ENCODE measurements at places on chromosomes 6 and 20.

DNA sequence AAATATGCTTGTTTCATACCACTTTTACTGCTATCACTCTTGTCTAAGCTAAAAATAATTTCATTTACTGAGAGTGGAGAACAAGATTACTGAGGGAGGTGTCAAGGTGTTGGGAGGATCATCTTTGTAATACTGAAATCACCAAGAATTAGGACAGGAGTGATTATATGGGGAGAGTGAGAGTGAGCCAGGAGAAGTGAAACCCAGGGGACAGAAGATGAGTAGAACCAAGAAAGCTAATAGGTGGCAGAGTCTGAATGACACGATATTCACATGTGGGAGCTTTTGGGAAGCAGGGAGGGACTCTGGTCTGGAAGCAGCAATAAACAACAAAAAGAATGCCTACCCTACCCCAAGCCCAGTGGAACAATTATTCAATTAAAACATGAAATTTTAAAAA is 58.6 kb downstream of the AK9 start:
- DNase-seq = no peak

DNA sequence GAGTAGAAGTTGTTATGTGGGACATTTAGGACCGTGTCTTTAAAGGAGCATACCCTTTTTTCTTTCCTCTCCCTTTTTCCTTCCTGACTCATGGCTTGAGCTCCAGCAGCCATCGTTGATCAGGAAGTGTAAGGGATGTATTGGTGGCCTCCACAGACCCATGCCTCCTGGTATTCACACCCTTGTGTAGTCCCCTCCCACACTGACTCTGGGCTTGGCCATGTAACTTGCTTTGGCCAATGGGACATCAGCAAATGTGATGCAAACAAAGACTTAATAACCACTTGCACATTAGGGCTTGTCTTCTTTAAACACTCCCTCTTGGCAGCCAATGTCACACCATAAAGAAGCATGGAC is 18.9 kb upstream of the SLC13A3 start:
- no peak for DNase-seq

DNA sequence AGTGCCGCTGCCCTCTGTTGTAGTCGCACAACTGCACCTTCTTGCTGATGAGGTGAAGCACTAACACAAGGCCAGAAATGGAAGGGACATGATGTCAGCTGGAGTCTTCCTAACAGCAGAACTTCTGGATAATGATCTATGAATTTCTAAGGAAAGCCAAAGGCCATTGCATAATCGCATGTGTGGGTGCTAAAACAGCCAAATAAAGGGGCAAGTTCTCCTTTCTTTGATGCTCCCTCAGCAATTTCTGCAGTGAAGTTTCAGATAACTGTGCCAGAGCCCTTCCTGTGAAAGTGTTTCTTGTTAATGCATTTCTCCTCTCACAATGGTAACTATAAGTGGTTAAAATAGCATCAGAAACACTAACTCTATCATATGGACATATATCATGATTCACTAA is 8.0 kb upstream of the F13A1 start:
- DNase-seq = no peak

- DNase-seq = no peak
Measured at GRCh38 chr6:31896856-31897611, 464 bp downstream of the EHMT2 start.

- DNase-seq = no peak
Measured at GRCh38 chr20:36339646-36340592, 33.8 kb downstream of the DLGAP4 start.

DNA sequence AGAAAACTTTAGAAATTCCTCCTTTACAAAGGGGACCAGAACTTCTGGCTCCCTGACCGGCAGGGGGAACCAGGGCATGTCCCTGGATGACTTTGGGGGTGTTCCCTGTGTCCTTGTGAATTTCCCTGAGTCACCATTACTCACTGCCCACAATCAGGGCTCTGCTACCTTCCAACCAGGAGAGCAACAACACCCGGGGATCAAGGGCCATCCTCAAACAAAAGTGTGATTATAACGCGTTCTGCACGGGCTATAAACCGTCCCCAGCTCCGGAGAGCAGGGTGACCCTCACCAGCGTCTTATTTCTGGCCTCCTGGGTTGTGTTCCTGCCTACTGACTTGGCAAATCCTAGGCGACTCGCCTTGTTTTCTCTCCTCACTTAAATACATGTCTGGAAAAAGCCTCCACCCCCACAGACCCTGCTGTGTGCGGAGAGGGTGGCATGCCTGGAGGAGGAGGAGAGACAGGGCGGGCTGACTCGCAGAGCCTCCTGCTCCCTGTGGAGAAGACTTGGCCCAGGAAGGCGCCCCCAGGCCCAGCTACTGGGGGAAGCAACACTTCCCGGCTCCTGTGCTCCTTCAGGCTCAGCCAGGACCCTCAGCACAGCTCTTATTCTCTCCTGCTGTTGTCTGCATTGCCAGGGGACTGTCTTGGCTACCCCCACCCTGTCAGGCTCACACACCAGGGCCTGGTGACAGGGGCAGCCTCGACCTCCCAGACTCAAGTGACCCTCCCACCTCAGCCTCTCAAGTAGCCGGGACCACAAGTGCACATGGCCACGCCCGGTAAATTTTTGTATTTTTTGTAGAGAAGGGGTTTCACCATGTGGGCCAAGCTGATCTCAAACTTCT is 54.1 kb downstream of the FGD2 start:
- no peak for DNase-seq

GRCh38 chr6:135858931-135859330 is 7.4 kb downstream of the PDE7B start:
- no peak for DNase-seq

GRCh38 chr6:144384427-144384826 is 99.3 kb downstream of the UTRN start:
- DNase-seq = no peak

DNA sequence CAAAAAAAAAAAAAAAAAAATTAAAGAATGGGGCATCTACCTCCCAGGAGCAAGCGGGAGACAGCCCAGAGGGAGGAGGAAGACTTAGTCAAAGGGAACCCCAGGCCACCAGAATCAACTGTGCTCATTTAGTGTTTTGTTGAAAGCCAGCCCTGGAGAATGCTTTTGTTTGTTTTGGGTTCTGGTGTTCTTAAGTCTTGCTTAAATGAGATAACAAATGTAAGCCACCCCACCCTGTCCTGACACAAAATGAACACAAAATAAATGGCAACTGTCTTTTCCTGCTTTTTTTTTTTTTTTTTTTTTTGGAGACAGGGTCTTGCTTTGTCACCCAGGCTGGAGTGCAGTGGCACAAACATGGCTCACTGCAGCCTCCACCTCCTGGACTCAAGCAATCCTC is 165.0 kb upstream of the JARID2 start:
- DNase-seq = no peak

GRCh38 chr6:4435981-4436445 is 300.6 kb upstream of the ECI2 start:
- DNase-seq = no peak

DNA sequence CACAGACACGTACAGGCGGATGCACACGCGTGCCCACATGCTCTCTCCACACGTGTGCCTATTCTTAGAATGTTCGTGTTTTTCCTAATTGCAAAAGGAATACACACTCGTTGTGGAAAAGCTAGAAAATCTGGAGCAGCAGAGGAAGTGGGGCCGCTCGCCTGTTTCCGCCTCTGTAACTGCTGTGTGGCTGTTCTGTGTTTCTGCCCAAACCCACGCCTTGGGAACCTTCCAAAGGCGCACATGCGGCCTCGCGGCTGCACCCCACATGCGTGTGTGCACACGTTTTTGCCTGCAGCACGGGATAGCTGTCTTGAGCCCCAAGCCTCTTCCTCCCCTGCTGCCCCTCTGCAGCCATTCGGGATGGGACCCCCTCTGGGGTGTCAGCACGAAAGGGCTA is 12.2 kb downstream of the SLC17A9 start:
- no peak for DNase-seq

- DNase-seq = no peak
Measured at GRCh38 chr20:46551522-46552381, 1.3 kb upstream of the OCSTAMP start.

- DNase-seq = no peak
Measured at GRCh38 chr6:27237089-27237803, 10.3 kb upstream of the PRSS16 start.

GRCh38 chr6:38982470-38982869 is 66.1 kb upstream of the GLP1R start:
- DNase-seq = no peak

- DNase-seq = no peak
Measured at GRCh38 chr20:2866236-2866635, 7.0 kb upstream of the PTPRA start.

- no peak for DNase-seq
Measured at GRCh38 chr6:116772450-116772849, 6.9 kb upstream of the FAM162B start.

- DNase-seq = no peak
Measured at GRCh38 chr6:49527320-49527719, 23.1 kb upstream of the C6orf141 start.

GRCh38 chr6:52992980-52993920 is 1.8 kb downstream of the GSTA4 start:
- DNase-seq = no peak

DNA sequence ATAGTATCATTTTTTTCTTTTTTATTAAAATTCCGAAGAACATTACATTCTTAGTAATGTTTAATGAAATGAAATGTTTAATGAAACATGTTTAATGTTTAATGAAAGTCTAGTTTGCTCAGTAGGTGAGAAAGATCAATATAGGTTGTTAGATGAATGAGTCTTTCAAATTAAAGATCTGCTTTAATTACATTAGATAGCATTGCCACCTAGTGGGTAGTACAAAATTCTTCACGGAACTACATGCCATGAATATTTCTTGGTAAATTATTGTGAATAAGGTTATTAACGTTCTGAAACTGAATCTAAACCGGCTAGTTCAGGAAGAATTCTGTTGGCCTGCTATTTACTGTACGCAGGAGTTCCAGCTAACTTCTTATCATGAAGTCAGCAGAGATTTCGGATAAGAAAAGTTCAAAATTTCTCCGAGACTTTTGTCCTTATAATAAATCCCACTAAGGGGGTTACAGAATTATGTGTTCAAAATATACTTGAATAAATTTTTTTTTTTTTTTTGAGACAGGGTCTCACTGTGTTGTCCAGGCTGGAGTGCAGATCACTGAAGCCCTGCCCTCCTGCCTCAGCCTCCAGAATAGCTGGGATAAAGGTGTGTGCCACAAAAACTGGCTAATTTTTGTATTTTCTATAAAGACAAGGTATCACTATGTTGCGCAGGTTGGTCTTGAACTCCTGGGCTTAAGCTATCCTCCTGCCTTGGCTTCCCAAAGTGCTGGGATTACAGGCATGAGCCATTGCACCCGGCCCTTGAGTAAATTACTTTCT is 7.9 kb upstream of the GMNN start:
- DNase-seq = no peak

DNA sequence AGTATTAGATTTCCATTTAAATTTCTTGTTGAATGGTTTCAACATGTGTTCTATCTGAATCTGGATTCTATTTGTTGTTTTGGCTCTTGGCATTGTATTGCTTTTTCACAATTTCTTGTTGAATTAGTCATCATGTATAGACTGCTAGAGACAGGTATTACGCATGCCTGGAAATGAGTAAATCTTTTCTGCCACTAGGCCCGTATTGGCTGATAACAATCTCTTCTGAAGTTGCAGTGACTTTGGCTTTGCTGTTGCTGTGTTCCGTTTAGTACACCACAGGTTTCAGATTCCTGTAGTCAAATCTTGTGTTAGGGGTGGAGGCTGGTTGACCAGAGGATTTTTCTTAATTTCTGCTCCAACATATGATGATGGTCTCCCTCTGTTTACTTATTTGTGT is 1339.4 kb downstream of the GRIK2 start:
- no peak for DNase-seq

DNA sequence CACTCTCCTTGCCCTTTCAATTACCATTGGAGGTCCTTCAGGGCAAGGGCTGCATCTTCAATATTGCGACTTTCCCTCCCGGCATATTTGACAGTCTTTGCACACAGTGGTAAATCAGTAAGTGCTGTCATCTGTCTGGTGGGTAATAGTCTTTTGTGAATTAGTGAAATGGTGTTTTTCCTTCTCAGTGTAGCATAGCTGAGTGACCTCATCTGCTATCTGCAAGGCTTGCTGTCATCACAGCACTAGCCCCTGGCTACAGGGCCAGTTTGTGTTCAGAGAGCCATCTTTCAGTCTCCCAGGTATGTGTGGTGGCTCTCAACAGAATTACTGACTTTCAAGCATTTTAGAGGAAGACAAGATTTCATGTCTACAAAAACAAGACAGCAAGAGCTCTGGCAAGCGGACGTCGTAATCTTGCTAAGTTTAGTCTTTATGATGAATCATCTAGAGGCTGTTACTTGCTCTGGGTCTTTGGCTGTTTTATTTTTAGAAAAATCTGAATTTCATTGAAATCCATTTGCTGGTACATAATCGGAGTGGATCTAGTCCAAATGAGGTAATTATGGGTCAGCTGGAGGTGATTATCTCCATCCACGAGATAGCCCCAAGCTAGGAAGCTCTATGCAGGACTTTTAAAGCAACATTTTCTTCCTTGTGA is 528.9 kb downstream of the EPM2A start:
- DNase-seq = no peak

DNA sequence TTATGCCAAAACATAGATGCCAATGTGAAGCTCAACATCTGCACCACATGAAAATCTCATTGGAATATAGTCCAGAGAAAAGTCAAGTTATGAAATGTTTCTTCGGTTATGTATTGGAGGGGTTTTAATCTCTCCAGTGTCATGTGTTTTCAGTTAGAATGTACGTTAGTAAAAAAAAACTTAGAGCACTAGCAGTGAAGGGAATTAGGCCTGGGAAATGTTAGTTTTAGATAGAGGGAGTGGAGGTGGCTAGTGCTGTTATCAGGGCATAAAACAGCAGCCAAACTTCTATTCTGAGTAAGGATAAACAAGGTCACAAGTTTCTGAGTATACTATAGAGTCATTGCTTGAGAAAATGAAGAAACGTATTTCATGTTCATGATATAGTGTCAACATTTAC is 42.9 kb downstream of the HDGFL1 start:
- no peak for DNase-seq

DNA sequence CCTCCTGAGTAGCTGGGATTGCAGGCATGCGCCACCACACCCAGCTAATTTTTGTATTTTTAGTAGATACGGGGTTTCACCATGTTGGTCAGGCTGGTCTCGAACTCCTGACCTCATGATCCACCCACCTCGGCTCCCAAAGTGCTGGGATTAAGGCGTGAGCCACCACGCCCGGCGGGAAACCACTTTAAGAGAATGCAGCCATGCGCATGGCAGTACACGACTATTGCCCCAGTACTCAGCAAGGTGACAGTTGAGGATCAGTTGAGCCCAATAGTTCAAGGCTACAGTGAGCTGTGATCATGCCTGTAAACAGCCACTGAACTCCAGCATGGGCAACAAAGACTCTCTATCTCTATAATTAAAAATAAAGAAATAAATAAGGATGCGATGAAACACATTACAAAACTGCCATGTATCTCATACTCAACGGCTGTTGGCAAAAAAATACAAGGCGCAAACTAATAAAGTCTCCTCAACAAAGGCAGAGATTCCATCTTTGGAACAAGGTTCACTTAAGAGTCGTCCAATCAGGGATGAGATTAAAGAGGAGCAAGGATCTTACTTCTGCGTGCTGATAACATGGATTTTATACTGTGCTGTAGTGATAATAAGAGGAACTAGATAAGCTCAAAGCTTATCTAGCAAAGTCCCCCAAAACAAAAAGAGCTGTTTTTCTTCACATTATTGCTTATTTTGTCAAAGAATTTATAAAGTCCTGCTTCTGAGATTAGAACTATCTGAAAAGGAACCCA is 51.1 kb downstream of the STAU1 start:
- DNase-seq = no peak
